Dorsolateral prefrontal cortex (tissue), 122 donors: ENCODE measurements at places on chromosomes 7 and 10.

DNA sequence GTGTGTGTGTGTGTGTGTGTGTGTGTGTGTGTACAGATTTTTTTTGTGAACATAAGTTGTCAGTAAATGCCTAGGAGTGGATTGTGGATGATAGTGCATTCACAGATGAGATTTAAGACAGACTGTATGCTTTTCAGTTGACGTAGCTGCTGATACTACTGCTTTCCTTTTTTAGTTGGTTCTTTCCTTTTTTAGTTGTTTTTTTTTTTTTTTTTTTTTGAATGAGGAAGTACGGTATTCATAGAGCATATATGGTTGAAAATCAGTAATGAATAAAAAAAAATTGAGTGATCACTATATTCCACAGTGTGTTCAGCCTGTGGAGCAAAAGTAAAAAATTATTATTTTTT, 80.5 kb downstream of the RBM33 start:
- no peak for DNase-seq

DNA sequence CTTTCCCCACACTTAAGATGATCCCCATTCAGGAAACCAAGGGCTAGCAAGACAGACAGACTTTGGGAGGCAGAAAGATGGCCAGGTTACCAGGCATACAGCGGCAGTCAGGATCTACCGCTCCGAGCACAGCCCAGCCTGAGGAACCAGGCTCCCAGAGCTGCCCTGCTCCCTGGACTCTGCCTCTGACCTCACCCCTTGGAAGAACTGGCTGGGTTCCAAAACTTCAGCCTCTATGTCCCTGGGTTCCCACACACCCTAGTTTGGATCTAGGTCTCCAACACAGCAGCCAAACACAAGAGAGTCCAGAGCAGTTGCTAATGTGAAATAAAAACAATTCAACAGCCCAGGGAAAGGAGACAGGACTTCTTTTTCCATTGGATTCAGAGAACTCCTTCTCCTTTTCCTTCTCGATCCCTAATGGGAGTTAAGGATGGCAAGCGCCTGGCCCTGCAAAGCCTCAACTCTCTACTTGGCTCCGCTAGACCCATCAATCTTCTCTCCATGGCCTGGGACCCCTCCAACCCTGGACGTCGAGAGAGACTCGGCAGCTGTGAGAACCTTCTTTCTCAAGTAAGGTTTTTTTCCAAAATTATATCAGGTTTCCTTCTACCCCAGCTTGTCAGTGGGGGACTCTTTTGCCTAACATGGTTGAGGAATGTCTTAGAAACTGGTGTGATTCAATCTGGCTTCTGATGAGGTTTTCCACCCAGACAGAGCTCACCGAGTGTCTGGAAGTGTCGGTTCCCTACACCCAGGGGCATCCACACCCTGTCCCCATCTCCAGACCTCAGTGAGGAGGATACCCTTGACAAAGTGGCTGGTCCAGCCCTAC, 219.6 kb downstream of the KCNMA1 start:
- DNase-seq: no peak

GRCh38 chr10:111758593-111758992, 425.0 kb downstream of the GPAM start:
- no peak for DNase-seq

DNA sequence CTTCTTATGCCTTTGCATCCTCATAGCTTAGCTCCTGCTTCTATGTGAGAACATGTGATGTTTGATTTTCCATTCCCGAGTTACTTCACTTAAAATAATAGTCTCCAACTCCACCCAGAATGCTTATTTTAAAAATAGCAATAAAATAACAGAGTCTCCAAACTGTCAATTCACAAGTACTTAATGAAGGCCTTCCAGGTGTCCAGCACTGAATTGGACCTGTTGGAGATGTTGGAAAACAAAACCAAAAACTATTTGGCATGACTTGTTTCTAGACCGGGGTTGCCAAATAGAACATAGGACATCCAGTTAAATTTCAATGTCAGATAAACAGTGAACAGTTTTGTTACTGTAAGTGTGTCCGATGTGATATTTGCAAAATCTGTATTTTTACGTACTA, 208.1 kb upstream of the DKK1 start:
- DNase-seq: no peak

DNA sequence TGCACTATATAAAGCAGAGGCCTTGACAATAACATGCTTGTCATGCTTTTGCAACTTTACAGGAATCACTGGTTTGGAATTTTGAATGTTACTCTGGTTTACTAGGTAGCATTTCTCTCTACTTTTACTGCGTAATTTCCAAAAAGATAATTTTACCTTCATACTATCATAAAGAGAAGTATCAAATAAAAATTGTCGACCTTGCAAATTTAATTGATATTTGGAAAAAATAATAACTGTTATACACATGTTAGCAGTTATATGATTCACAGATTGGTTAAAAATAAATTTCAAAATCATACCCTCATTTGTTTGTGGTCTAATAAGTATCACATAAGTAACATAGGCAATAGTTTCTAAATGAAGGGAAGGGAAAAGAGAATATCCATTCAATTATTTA, 228.5 kb upstream of the CACNA2D1 start:
- no peak for DNase-seq

- no peak for DNase-seq
Observed at GRCh38 chr7:988426-988911, 5.5 kb downstream of the CYP2W1 start.

DNA sequence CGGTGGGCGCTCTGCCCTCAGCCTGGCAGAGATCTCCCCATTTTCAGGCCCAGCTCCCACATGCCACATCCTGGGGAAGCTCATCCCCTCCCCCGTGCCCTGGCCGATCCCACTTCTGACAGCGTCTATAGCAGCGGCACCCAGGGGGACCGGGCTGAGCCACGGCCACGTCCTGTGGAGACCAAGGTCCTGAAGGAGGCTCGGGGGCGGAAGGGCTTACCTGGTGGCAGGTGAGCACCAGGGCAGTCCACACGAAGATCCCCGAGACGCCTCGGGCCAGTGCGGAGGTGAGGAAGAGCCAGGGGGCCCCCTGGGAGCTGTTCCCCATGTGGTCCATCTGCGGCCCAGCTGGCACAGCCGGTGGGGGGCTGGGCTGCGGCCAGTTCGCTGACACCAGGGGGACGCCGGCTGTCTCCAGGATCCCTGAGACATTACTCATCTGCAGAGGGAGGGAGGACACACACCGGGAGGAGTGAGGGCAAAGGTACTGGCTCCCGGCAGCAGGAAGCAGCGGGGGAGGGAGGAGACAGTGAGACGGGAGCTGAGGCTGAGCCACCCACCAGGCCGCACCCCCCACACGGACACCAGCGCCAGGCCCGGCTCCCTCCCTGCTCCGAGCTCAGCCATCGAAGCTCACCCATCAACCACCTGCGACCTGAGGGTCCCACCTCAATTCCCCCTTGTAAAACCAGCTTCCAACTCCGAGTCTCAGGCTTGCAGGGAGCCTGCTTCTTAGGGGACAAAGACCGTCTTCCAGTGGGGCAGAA, 776 bp downstream of the TMEM184A start:
- DNase-seq: no peak

DNA sequence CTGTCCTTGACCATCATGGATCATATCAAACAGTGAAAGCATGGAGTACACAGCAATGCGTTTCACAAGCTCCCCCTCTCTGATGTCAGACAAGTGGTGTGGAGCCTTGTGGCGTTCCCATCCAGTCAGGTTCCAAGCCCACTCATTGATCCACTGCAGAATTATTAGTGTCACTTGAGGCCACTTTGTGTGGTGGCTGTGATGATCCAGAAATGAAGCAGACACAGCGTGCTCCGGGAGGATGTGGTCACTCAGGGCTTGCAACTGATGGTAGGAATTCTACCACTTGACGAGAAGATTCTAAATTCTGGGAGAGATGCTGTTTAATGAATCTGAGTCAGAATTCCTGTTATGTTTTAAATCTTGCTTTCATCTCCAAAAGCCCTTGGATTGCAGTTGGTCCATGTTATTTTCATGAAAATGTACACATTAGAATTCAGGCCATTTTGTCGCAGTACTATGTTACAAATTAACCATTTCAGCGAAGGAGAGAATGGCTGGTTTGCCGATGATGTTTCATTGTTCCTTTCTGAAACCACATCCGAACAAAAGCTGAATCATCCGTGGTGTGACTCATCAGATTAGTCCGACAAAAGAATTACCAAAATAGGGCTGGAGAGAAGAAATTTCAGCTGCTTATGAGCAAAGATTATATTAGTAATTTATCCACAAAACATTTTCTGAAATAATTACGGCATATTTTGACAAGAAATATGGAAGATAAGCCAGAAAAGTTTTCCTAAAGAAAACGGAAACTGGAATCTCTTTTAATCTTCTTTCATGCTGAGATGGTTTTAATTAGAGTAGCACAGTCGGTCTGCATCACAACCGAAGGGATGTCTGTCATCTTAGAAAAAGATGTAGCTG, 48.1 kb downstream of the INSYN2A start:
- DNase-seq: no peak

GRCh38 chr7:29998489-29998888, 8.9 kb upstream of the SCRN1 start:
- no peak for DNase-seq

DNA sequence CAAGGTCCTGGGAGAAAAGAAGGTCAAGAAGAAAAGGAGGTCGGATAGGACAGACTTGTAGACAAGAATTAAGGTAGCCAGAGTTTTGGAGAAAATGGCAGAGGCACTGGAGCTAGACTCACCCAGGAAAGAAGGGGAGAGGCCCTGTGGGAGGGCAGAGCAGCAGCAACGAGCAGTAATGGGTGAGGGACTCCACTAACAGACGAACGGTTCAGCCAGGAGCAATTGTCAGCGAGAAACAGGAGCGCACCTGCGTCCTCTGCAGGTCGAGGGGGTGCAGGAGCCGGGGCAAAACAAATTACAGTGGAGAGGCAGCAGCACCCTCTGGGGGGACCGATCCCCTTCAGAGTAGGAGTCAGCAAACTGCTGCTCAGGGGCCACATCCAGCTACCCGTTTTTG, 18.5 kb upstream of the IGFBP3 start:
- no peak for DNase-seq

DNA sequence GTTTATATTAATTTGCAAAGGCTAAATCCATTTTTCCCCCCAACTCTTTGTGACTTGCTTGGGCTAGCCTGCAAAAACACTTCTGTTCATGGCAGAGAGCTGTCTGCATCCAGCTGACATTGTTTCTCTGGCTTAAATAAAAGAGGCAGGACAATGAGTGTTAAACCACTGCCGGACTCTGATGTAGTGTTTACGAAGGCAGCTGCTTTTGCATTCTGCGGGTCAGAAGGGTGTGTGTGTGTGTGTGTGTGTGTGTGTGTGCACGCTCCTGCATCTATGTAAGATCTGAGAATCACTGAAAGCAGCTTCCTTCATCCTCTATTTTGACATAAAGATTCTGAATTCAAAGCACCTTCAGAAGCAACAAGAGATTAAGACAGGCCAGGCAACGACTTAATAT, 28.3 kb downstream of the NRP1 start:
- DNase-seq: no peak

DNA sequence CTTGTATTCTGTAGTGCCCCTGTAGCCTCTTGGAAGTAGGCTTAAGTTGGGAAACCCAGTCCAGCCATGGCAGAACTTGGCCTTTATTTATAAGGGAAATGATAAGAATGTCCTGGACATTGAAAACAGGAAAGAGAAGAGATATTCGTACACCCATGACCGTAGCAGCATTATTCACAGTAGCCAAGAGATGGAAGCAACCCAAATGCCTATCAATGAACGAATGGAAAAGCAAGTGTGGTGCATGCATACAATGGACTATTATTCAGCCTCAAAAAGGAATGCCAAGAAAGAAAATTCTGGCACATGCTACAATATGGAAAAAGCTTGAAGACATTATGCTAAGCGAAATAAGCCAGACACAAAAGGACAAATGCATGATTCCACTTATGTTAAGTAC, 315.3 kb downstream of the CXCL12 start:
- no peak for DNase-seq

- no peak for DNase-seq
Observed at GRCh38 chr7:77631820-77632219, 64.4 kb upstream of the RSBN1L start.

DNA sequence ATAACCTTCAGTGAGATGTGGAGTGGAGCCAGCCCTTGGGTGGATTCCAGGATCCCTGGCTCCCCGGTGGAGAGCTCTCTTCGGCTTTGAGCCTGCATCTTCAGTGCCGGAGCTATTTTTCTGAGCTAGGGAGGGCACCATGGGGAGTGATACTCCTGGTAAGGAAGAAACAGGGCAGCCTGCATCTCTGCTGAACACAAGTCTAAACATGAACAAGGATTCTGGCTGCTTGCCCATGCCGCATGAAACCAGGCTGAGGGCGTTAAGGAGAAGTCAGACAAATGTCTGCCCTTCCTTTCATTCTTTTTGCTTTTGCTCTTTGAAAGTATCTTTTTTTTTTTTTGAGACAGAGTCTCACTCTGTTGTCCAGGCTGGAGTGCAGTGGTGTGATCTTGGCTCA, 60.4 kb downstream of the EVX1 start:
- DNase-seq: no peak

- DNase-seq: no peak
Observed at GRCh38 chr10:103897241-103897774, 20.7 kb downstream of the STN1 start.

DNA sequence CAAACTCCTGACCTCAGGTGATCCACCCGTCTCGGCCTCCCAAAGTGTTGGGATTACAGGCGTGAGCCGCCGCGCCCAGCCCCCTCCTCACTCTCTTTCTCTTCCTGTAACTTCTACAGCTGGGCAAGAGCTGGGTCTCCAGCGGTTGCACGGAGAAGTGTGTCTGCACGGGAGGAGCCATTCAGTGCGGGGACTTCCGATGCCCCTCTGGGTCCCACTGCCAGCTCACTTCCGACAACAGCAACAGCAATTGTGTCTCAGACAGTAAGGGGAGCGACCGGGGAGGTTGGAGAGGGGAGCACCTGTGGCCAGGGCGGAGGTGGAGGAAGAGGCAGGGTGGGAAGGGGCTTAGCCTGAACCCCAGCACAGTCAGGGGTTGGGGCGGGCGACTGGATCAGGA, 41.4 kb downstream of the EPHB4 start:
- DNase-seq: no peak

DNA sequence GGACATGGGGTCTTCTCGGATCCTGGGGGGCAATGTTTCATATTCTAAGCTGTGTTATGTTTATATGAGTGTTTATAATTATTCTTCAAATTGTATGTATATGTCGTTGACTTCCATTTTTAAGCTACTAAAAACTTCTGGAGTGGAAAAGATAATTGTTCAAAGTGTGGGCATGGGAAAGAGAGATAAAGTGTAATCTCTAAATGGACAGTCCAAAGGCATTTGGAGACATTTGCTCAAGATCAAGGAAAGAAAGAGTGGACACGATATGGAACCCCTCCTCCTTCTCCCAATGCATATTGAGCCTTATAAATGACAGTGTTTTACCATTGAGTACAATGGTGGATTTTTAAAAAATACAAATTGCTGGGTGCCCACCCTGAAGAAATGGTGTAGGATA, 81.1 kb downstream of the SDHAF3 start:
- no peak for DNase-seq
